Caudate nucleus (tissue), 63 donors: ENCODE measurements at places on chromosomes 5 and 9.

DNA sequence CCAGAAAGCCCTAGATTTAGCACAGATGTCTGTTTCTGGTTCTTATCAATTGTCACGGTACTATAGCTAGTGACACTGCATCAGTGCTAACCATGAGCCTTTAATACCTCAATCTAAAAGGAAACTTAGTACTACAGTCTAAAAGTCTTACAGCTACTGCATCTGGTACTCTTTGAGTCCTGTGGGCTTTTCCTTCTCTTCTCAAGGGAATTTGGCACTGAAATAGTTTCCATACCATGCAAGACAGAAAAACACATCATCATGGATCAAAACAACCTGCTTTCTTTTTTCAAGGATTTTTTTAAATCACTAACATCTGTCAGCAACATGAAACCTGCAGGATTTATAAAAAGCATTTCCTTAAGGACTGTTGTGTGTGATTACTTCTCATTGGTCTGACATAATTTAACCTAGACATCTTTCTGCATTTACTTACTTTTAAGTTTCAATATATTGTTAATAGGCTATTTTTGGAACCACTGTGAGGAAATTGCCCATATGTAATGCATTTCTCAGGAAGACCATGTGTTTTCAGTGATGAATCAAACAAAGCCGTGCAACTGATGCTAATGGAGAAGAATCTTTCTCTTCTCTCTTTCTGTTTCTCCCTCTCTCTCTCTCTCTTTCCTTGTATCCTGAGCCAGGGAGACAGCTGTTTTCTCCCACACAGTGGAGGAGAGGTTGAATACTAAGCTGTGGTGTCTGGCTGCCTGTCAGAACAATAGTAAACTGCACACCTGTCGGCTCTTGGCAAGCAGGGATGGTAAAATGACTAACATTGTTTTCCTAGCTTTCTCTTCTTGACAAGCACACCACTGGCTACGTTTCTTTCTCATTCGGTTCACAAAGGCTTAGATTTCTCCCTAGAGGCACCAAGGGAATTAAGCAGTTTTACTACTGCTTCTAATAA, 273.4 kb downstream of the CSNK1G3 start:
- no peak for DNase-seq

DNA sequence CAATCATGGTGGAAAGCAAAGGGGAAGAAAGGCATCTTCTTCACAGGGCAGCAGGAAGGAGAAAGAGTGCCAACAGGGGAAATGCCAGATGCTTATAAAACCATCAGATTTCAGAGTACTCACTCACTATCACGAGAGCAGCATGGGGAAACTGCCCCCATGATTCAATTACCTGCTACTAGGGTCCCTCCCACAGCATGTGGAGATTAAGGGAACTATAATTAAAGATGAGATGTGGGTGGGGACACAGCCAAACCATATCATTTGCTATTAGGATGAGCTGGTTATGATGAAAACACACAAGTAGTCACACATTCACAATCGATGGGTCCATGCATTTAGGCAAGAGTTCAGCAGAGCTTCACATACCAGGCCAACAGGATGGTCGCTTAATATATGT, 469.0 kb downstream of the PDE4D start:
- DNase-seq: no peak

DNA sequence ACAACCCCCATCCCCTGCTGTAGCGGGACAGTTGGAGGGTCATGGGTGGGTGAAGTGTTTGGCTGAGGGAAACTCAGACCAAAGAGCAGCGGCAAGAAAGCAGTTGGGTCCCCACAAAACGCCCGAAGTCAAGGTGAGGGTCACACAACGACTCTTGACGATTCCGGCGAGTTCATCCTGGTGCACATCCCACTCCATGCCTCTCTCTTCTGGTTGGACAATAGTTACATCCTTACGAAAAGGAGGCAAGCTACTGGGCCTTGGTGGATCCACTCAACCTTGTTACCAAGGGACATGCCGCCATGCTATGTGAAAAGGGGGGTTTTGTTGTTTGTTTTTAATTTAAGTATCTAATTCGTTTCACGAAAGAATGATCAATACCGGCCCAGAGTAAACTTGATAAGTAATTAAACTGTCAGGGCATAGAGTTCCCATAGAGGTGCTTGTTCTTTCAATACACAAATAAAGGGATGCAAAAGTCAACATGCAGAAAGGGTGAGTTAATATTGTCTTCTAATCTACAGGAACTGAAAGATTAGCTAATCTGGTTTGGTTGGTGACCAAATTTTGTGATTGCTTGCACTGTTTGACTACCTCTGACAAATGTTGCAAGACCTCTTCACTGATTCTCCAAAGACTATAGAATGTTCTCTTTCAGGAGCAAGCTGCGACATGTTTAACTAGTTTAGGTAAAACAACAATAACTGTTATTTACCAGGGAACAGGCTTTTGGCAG, 732 bp upstream of the SMIM15 start:
- no peak for DNase-seq

GRCh38 chr9:34566322-34566721, 23.2 kb downstream of the CNTFR start:
- no peak for DNase-seq

- DNase-seq: no peak
These were observed 167.5 kb upstream of the KLF9 start for GRCh38 chr9:70581955-70582350.

DNA sequence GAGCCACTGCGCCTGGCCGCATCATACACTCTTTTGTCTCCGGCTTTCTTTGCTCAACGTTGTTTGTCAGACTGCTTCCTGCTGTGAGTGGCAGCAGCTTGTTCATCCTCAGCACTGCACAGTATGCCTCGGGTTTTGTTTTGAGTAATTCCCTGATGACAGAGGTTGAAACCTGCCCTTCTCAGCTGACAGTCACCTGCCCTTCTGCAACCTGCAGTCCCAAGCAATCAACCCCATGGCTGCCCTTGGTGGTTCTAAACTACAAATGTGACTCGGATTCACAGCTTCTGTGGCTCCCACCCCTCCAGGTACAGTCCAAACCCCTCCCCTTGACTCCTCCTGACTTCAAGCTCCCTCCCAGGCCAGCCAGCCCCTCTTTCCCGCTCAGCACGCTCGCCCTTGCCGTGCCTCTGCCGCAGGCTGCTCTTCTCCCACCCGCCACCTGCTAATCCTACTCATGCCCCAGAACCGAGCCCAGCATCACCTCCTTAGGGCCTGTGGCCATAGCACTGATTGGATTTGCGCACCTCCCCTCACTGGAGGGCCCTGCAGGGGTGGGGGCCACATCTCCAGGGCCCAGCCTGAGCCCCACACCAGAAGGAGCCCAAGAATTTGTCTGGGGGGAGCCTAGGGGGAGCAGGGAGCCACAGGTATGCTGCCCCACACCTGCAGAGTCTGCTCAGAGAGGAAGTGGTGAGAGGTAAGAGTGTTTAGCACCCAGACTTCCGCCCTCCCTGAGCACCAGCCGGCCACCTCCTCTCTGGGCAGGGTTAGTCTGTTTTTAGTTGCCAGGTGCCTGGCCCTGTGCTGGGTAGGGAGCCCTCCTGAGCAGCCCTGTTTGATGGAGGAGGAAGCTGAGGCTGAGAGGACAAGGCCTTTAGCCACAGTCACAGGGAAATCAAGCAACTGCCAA, 10.1 kb downstream of the EEIG1 start:
- no peak for DNase-seq

- no peak for DNase-seq
These were observed 4.2 kb downstream of the SMC5 start for GRCh38 chr9:70262948-70263347.

GRCh38 chr9:77417566-77417965, 230.6 kb downstream of the GNA14 start:
- DNase-seq: no peak

- no peak for DNase-seq
These were observed 19.1 kb downstream of the PTGS1 start for GRCh38 chr9:122389799-122390481.

DNA sequence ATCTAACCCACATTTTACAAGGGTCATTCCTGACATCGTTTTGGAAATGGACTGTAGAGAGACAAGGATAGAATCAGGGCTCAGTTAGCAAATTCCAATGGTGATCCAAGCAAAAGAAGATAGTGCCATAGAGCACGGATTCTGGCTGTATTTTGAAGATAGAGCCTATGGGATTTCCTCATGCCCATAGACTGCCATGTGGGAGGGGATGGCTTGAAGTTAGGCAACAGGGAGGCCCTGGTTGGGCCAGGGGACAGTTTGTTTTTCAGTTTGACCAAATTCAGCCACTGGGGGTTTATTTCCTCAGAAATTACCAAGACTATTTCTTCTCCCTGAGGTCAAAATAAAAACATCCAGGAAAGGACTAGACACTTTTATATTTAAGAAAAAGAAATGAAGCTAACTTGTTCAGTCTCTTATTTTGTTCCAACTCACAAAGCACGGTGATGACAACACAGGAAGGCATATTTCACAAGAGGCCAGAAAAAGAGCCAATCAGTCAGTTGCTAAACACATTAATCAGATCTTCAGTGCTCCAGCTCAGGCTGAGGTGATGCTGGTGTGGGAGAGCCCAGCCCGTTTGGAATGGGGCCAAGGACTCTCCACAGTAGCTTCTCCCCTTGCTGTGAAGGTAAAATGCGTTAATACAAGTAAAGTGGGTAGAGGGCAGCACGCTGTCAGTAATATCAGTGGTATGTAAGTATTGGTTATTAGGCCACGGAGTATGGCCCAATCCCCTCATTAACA, 4.4 kb upstream of the DCTN4 start:
- DNase-seq: no peak

GRCh38 chr5:64165160-64165499, 513 bp upstream of the RNF180 start:
- DNase-seq: no peak

DNA sequence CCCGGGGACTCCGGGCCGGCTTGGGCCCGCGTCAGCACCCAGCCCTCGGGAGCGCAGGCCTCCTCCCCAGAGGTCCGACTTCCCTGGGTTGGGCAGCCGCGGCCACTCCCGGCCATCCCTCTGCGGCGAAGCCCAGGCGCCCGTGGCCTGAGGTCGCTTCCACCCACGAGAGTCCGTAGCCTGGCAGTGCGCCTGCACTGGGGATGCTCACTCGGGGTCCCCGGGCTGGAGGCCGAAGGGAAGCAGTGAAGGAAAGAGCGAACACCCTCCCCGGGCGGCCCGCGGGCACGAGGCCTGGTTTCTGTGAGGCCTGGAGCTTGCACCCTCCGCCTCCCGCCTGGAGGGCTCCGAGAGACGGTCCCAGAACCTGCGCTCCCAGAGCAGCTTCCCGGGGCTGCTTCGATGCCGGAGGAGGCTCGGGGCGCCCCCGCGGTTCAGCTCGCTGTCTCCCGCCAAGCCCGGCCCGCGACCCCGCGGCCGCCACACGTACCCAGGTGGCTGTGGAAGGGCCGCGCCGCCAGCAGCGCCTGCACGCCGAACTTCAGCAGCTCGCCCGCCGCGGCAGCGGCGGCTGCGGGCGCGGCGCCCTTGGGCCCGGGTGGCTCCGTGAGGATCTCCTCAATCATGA, 607 bp downstream of the BARX1 start:
- no peak for DNase-seq

- DNase-seq: no peak
These were observed 29.8 kb downstream of the CCDC192 start for GRCh38 chr5:127732963-127733362.

DNA sequence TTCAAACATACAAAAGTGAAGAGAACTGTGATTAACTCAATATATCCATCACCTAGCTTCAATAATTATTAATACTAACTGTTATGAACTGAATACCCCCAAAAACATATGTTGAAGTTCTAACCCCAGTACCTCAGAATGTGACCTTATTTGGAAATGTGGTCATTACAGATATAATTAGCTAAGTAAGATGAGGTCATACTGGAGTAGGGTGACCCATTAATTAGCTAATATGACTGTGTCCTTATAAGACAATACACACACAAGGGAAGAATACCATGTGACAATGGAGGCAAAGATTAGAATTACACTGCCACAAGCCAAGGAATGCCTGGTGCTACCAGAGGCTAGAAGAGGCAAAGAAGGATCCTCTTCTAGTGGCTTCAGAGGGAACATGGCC, 7.8 kb downstream of the RRAGA start:
- DNase-seq: no peak

- DNase-seq: no peak
These were observed 97.8 kb downstream of the ERMP1 start for GRCh38 chr9:5735072-5735471.

DNA sequence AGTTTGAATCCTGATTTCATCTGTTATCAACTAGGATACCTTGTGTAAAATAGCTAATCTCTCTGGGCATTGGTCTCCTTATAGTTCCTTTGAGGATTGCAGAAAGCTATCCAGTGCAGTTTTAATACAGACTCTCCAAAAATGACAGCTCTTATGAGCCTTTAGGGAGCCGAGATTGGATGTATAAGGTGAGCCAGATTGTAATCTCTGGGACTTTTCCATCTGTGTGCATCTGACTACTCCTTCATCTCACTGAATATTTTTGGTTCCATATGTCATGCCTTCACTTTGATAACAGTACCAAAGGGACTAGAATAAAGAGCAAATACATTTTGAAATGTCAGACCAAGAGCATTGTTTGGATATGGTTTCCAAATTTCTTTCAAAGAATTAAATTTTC, 367.2 kb downstream of the TMEM232 start:
- DNase-seq: no peak

DNA sequence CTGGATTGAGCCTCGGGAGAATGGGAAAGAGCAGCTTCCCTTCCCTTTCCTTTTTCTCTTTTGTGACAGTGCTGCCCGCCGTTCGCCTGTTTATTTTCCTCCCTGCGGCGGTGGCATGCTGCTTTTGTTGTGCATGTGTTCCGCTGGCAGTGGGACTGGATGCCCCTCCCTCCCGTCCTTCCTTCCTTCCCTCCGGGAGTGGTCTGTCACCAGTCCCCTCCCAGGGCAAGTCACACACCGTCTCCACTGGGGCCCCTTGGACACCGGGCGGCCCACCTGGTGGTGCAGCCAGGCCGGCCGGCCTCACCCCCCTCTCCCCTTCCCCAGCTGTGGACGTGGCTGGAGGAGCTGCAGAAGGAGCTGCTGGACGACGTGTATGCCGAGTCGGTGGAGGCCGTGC, 214.7 kb downstream of the TRIO start:
- DNase-seq: no peak

GRCh38 chr5:10384483-10384882, 31.0 kb downstream of the MARCHF6 start:
- DNase-seq: no peak

- no peak for DNase-seq
These were observed 48.7 kb downstream of the KIAA1958 start for GRCh38 chr9:112535301-112535700.

GRCh38 chr5:37889612-37890317, 49.9 kb upstream of the GDNF start:
- DNase-seq: no peak
